ENCODE measurements at places on chromosomes 11 and 22.

- no peak for DNase-seq
Observed at GRCh38 chr22:48530666-48531065, 1297.0 kb downstream of the BRD1 start.

- no peak for DNase-seq
Observed at GRCh38 chr11:75543806-75544205, 18.1 kb upstream of the GDPD5 start.

GRCh38 chr11:79667380-79667779, 226.6 kb upstream of the TENM4 start:
- no peak for DNase-seq

GRCh38 chr11:93741882-93742226, 382 bp downstream of the C11orf54 start:
- DNase-seq: no peak

DNA sequence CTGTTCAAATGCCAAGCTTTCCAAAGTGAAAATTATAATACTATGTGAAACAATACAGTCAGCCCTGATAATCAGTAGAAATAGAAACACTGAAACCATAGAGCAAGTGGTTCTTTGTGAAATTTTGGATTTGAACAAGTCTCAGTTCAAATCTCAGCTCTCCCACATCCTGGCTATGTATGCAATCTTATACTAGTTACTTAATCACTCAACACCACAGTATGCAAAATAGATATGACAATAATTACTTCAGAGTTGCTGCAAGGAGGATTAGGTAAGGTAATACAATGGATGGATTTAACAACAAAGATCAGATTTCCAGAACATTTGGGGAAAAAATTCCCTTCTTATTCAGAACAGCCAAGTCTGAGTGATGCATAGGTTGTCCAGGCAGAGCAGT, 851.8 kb upstream of the CCDC90B start:
- no peak for DNase-seq

DNA sequence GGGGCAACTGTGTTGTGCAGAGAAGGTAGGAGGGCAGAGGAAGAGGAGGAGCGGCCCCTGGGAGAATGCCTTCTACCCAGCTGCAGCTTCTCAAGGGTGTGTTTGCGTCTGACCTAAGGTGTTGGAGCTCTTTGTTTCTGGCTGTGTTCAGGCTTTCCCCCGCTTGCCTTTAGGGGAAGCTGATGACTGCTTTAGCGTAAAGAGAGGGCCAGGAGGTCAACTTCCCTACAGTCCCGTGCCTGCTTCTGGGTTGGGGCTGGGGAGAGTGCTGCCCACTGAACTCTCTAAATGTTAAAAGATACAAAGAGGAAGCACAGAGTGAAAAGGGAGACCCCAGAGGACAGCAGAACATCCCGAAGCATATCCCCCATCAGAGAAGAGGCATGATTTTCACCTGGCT, 99.2 kb downstream of the PTPRJ start:
- DNase-seq: no peak

DNA sequence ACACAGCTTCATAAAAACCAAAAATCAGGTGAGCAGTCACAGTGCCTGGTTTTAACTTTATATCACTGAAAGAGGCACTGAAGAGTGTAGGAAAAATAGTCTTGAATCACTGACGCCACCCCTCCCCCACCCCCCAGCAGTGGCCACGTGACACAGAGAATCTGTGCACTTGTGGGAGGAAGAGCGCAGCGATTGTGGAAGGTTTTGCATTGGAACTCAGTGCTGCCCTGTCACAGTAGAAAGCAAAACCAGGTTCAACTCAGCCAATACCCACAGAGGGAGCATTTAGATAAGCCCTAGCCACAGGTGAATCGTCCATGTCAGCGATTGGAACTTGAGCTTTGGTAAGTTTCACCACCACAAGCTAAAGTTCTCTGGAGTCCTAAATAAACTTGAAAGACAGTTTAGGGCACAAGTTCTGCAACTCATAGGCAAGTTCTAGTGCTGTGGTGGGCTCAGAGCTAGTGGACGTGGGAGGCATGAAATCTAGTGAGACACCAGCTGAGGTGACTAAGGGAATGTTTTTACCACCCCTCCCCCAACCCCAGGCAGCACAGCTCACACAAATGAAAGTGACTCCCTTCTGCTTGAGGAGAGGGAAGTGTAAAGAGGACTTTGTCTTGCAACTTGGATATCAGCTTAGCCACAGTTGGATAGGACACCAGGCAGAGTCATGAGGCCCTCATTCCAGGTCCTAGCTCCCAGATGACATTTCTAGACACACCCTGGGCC, 13.3 kb downstream of the OR52B2 start:
- DNase-seq: no peak

DNA sequence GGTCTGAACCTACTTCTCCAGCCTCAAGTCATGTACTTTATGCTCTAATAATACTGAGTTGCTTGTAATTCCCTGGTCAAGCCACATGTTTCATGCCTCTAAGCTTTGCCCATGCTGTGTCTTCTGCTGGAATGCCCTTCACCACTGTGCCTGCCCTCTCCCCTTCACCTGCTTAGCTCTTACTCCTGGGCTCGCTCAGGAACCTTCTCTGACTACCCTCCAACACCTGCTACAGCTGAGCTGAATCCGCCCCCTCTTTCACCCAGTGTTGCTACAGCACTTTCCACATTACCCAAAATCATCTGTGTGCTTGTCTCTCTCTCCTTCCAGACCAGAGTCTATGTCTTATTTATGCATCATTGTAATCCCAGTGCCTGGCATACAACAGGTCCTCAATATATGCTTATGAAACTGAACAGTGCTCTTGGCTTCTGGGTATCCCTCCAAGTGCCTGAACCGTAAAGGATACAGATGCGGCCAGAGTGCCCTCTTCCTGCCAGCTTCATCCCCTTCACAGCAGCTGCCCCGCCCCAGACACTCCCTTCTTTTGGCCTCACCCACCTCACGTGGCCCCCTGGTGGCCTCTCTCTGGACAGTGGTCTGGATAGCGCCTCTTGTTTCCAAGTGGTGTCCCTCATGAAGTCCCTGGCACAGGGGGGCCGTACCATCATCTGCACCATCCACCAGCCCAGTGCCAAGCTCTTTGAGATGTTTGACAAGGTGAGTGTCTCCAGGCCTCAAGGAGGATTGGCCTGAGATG, 7.1 kb downstream of the ABCG4 start:
- no peak for DNase-seq

- no peak for DNase-seq
Observed at GRCh38 chr11:102347462-102348370, 702 bp downstream of the BIRC2 start.

- no peak for DNase-seq
Observed at GRCh38 chr11:131691181-131692041, 321.0 kb downstream of the NTM start.

- DNase-seq: no peak
Observed at GRCh38 chr11:45673441-45673840, 8.0 kb upstream of the CHST1 start.

- DNase-seq: no peak
Observed at GRCh38 chr22:21643533-21644357, 1.6 kb downstream of the SDF2L1 start.

DNA sequence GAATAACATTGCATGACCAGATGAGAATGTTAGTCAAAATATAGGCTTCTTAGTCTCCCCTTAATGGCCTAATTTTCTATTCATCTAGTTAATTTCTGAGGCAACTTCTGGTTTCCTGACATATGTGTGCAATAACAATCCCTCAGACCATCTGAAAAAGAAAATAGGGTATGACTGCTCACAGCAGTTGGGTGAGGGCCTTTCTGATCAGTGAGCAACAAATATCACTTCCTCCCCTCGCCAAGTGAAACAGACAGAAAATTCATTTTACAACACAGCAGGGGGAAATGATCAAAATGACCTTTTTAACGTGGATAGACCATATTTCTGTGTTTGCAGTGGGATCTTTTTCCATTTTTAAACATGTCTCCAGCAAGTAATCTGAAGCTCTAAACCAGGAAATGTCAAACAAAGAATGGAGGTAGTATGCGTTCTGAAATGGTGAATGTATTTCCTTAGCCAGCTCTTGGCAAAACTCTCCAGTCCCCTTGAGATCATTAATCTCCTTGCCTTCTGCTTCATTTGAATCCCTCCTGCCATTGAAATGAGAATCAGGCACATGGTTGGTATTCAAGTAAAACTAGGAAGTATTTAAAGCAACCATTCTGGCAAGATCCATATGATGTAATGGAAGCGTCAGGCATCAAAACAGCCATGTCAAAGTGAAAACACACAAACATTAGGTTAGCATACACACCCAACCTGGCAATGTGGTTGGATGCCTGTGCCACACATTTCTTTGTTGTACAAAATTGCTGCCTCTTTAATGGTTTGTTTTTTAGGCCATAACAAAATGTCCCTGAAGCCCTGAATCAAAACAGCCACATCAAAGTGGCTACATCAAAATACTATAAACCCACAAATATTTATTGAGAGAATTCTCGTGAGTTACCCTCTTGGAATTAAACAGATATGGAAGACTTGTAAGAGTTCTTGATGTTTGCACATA, 100.1 kb downstream of the SLC1A2 start:
- no peak for DNase-seq

- no peak for DNase-seq
Observed at GRCh38 chr22:19471572-19471971, 7.4 kb downstream of the UFD1 start.

GRCh38 chr11:4962816-4963215, 7.3 kb upstream of the OR51A2 start:
- DNase-seq: no peak

GRCh38 chr11:108804511-108804910, 139.6 kb downstream of the DDX10 start:
- DNase-seq: no peak

- no peak for DNase-seq
Observed at GRCh38 chr22:37544955-37545702, 15.2 kb upstream of the CDC42EP1 start.

DNA sequence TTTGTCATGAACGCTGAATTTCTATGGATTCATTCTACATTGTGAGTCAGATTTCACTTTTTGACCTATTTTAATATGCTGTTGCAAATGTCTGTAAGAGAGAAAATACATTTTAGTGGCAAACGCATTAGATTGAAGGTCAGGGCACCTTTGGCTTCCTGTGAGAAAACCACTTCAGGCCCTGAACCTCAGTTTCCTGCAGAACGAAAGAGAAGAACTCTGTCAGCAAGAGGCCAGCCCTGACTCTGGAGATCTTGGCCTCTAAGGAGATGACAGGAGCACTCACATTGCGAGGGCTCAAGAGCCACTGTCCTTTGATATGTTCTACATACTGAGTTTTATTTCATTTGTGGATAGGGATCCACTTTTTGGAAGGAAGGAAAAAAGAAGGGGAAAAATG, 83.6 kb downstream of the KCNJ1 start:
- no peak for DNase-seq

- no peak for DNase-seq
Observed at GRCh38 chr22:47452184-47452583, 689.7 kb downstream of the TBC1D22A start.

DNA sequence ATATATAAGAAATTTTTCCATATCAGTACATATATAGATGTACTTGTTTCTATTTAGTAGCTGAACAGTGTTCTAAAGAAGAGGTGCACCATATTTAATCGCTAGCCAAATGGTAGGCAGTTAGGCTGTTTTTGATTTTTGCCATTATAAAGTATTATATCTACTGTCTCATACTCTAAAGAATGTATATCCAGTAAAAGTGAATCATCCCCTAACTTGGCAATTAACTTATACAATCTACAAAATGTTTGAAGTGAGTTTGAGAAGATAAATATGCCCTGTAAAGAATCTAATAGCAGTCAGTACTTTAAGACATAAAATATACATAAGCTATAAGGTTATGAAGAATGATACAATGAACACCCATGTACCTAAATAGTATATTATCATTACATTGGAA, 291.5 kb downstream of the SWAP70 start:
- no peak for DNase-seq

GRCh38 chr22:17239156-17239701, 20.0 kb upstream of the ADA2 start:
- DNase-seq: no peak

- DNase-seq: no peak
Observed at GRCh38 chr22:19663821-19664355, 50.4 kb upstream of the SEPTIN5 start.

All from stimulated activated CD4-positive, alpha-beta T cell treated with anti-CD3 and anti-CD28 coated beads, TNF-alpha, amount 100 ng/mL, for 1 hour (primary cell).